Left lobe of liver (tissue), 2 donors: ENCODE measurements at places on chromosomes 11 and 22. TPM values are rescaled to one million over a fixed set of nuclear protein-coding genes. Genes with fewer than 3 reads are reported as not detected.

- DNase-seq: no peak
These were observed 525.6 kb downstream of the INSC start for GRCh38 chr11:15640318-15640717.

- DNase-seq: no peak
These were observed 16.0 kb downstream of the BCL9L start for GRCh38 chr11:118909619-118910308.

DNA sequence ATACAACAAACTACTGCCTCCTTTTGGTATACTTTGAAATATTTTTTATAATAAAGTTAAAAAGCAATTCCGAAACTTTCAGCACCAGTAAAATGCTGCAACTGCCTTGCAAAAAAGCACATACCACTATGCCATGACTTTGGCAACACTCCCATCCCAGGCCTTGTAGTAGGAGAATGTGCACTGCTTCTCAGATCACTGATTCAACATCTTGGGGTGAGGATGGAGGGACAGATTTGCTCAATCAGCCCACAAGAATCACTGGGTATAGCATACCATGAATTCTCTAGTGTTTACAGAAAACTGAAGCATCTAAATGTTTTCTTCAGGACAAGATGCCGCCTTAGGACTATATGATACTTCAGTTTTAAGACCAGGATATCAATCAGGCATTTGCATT is 14.9 kb downstream of the EIF4ENIF1 start:
- DNase-seq: no peak

DNA sequence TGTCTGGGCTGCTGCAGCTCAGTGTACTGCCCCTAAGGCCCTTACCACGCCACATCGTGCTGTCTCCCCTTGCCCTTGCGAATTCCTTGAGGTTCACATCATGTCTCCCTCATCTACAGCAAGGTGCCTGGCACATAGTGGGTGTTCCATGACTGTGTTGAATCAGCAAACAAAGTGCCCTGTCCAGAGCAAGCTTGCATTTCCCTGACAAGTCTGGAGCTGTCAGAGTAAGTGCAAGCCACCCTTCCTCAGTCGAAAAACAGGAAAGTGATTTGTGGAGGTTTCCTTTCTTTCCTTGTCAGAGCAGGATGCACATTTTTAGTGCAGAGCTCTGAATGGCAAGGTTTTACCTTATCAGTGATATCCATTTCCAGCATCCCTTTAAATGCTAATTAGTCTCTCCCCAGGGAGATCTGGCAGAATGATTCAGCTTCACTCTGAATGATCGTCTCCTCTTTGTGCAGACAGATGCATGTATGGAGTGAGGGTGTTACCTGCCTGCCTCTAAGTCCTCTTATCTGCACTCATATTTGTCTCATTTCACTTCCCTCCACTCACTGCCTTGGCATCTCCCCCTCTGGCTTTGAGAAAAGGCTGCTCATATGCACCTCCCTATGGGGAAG is 331.2 kb downstream of the TMEM135 start:
- DNase-seq: no peak

DNA sequence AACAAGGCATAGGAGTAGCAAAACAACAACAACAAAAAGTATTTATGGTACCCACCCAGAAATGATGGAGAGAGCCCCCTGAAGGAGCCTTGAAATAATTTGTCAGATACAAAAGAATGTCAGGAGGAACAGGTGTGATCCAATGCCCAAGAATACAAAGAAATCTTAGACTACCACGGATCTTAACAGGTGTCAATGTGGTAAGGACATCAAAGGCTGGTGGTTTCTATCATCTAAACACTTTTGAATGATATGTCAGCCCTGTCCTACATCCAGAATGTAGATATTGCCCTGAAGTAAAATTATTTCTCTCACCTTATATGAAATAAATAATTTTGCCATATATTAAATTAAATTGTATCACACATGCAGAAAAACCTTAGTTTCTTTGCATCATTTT is 386.4 kb upstream of the ANO5 start:
- DNase-seq: no peak

GRCh38 chr11:58742140-58742539 is 10.4 kb upstream of the GLYAT start:
- DNase-seq: no peak

- DNase-seq: peak; percentile 77
These were observed 4.7 kb downstream of the FEN1 start for GRCh38 chr11:61797263-61797944.

DNA sequence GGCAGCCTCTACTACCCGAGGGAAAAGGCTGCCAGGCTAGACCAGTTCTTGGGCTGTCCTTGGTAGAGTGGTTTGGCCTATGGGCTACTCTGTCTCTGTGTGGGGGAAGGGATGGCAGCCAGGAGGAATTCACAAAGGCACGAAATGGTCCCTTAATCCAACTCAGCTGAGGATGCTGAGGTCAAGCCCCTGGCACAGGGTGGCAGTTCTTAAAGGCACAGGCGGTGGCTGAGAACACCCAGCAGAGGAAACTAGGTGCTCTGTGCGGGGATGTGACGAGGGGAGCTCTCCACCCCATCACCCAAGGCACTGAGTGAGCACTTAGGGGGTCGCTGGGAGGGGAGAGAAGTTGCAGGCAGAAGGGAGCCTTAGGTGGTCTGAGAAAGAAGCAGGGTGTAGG is at the start of gene MFRP:
Gene MFRP (minus strand): TSS at position 101 of the 400 bp plus-strand sequence. CDS start 192 bp downstream, outside the sequence.
- no peak for DNase-seq

DNA sequence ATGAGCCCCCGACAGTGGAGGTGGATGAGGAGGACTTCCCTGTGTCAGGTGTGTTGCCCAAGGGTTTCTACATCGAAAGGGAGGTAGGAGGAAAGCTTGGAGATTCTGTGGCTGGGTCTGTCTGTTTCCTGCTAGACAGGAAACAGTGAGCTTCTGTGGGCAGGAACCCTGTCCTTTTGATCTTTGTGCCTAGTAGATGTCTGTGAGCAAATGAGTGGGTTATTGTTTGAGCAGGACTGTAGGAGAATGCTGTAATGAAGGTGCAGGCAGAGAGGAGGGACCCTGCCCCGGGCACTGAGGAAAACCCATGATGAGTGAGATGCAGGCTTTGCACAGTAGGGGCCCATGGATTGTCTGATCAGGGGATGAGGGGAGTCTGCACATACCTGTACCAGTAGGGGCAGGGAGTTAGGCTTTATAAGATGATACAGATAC is 14.0 kb downstream of the USP35 start:
- DNase-seq: no peak

- DNase-seq: no peak
These were observed 11.3 kb downstream of the FAR1 start for GRCh38 chr11:13679768-13680167.

POLR2F gene
- total RNA-seq: 64.2 TPM

- no peak for DNase-seq
These were observed 978 bp upstream of the CLDN5 start for GRCh38 chr22:19525116-19525660.

- peak; percentile 59 for DNase-seq
These were observed 102.4 kb upstream of the CADM1 start for GRCh38 chr11:115606498-115607220.

DNA sequence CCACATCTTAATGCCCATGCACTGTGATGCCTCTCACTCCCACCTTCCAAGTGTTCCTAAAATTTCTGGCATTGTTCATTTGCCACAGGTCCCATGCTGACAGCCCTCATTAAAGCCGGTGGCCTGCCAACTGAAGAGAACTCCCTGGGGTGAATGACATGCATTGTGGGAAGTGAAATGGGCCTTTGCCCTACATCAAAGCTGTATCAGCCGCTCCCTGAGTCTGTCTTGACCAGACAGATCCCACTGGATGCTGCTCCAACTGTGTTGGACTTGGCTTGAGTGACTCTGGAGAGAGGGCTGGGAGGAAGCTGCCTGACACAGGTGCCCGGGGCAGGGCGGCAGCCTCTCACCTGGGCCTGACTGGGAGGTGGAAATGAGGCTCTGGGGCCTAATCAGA is 8.8 kb upstream of the SEC14L4 start:
- DNase-seq: no peak

ARHGAP20 gene
- 1.0 TPM for total RNA-seq

OR56A1 gene
- not detected for total RNA-seq

CRYAB gene
- 4.8 TPM for total RNA-seq

DNA sequence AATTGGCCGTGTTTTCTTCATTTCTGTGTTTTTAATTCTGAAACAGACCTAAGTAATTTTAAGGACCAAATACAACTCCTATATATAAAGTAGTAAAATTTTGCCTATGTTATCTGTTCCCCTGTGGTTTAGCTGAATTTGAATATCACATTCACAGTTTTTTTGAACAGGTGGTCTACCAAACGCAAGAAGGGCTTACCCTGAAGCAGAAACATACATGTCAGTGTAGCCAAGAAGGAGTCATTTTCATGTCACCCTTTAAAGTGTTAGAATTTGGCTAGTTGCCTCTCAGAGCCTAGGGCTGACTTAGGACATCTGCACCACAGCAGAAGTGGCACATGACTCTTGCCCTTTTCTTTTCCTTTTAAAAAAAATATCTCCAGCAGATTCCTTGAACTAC is 34.3 kb downstream of the MYBPC3 start:
- DNase-seq: no peak

GRCh38 chr11:74686792-74687191 is 44.4 kb downstream of the CHRDL2 start:
- DNase-seq: no peak

DNA sequence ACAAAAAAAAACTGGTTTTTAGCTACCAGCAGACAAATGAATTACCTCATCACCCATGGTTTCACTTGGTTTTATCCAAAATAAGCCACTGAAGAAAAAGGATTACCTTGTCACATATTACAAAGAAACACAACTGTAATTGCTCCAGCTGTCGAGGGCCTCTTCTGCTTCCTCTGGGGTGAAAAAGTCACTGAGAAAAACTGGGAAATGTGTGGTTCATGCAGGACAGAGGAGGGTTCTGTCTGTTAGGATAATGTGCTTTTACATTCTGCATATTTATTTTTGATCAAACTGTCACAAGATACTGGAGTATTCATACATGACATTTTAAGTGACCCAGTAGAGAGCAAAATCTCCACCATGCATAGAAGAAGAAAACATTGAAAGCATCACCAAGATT is 211.7 kb downstream of the NAV2 start:
- DNase-seq: no peak

DNA sequence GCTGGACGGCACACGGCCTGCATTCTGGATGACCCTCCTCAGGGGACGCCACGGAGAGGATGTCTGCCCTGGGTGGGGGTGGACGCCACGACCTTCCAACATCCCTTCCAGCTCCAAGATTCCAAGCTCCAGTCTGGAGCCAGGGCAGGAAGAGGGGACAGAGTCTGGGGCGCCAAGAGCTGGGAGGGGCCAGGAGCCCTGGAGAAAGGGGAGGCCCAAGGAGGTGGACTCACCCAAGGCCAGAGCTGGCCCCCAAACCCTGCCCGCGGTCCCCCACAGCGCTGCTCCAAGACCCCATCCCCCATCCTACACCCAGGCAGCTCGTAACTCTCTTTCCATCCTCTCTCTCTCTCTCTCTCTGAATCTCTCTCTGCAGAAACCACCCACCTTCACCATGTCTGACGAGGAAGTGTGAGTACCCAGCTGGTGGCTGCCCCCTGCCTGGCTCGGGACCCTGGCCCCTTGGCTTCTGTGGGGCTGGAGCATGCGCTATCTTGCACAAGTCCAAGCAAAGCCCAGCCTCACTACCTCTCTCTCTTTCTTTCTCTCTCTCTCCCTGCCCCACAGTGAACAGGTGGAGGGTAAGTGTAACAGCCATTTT is 3.1 kb downstream of the TNNT3 start:
- no peak for DNase-seq

GRCh38 chr22:30627471-30627870 is 8.1 kb upstream of the SLC35E4 start:
- no peak for DNase-seq

GRCh38 chr11:118443590-118444218 is 7.4 kb downstream of the KMT2A start:
- no peak for DNase-seq

ANGPTL5 gene
- not detected for total RNA-seq

- peak; percentile 30 for DNase-seq
These were observed 24.5 kb upstream of the CACNG2 start for GRCh38 chr22:36727927-36728488.

DNA sequence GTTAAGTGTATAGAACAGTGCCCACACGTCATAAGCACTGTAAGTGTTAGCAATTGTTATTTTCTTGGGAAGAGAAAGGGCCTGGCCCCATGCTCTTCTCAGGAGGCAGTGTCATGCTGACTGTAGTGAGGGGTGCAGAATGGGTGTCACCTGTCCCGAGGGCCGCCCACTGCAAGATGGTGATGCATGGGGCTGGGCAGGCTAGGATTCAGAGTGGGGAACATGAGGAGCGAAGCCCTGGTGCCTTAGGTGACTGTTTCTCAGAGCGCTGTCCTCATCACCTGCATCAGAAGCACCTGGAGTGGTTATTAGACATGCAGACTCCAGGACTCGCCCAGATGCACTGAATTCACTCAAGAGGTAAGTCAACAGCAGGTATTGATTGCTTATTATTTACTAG is 101.0 kb upstream of the PARVA start:
- peak; percentile 4 for DNase-seq

- no peak for DNase-seq
These were observed 10.1 kb downstream of the C22orf23 start for GRCh38 chr22:37943136-37943824.

- DNase-seq: no peak
These were observed 131.1 kb upstream of the NCAM1 start for GRCh38 chr11:112829971-112830654.

GRCh38 chr11:94757037-94757735 is 11.0 kb upstream of the AMOTL1 start:
- DNase-seq: no peak

DNA sequence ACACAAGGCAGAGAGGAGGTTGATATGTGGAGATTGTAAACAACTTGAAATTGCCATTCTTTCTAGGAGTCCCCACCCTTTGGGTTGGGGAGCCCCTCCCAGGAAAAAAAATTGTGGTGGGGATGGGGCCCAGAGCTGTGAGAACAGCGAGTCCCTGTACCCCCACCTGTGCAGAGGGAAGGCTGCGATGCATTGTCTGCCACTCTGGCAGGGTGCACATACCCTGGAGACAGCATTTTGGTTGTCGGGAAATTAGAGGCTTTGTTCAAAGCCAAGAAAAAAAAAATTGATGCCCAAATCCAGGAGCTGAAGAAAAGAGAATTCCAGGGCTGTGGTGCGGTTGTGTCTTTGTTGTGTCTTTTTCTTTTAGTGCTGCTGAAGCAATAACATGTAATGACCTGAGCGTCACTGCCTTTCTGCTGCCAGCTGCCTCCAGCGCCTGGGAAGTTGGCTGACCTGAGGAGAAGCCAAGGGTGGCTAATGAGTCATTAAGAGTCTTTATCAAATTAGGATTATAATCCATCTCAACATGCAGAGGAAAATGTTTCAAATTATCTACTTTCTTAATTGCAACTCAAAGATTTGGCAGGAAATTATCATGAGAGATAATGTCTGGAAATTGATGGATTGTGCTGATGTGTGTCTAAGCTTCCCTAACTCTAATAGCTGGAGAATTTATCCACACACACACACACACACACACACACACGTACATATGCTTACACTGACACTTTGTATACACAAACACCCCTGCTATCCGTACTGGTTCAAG is 8.0 kb upstream of the PKNOX2 start:
- no peak for DNase-seq

OR4D11 gene
- total RNA-seq: not detected
